ENCODE measurements at places on chromosomes 11 and 22. TPM values are rescaled to one million over a fixed set of nuclear protein-coding genes. Genes with fewer than 3 reads are reported as not detected.

The COA4 gene
- 39.4 TPM for total RNA-seq

The KCNQ1OT1 gene
- total RNA-seq, result 0.76 TPM

The MAP4K2 gene
- 50.7 TPM for total RNA-seq

The ZNF280B gene
- total RNA-seq, result 0.38 TPM

The RAG1 gene
- total RNA-seq, result 1.0 TPM

The CYB5R2 gene
- total RNA-seq, result 0.25 TPM

The IGSF9B gene
- not detected for total RNA-seq

The TEX54 gene
- not detected for total RNA-seq

The CLCF1 gene
- 2.4 TPM for total RNA-seq

The VPS11 gene
- 20.0 TPM for total RNA-seq

The ESAM gene
- 20.1 TPM for total RNA-seq

The VPS26B gene
- total RNA-seq, result 28.1 TPM

DNA sequence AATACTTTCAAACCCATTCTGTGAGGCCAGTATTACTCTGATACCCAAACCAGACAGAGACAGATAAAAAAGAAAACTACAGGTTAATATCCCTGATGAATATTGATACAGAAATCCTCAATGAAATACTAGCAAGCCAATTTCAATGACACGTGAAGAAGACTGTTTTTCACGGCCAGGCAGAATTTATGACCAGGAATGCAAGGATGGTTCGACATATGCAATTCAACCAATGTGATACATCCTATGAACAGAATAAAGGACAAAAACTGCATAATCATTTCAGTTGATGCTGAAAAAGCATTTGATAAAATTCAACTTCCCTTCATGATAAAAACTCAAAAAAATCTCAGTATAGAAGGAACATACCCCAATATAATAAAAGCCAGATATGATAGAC lies 44.5 kb downstream of the SLC22A24 start:
- no peak for DNase-seq

DNA sequence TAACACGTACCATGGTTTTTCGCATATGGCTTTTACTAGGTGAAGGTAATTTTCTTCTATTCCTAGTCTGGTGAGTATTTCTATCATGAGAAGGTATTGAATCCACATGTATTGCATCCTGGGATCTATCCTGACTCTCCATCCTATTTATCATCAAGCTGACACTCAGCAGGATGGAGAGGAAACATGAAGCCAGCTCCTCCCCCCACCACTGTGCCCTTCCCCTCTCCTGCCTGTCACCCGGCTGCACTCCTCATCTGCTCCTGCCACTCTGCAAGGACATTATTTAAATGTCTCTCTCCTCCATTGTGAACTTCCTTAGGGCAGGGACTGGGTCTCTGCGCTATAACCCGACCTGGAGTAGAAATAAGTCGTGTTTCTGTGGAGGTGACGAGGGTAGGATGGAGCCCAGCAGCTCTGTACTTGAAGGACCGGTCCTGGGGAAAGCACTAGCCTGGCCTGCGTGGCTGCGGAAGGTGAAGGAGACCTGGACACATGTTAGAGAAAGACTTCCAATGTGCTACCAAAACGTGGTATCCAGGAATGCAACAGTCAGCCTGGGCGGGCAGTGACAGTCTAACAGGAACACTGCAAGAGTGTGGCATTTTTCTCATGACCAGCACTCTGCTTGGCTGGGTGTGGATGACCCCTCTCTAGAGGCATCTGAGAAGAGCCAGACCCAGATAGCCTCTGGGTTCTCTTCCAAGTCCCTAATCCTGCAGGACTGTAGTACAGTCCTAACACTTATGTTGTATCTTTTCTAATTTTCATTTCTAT lies 111.2 kb downstream of the MICAL3 start:
- DNase-seq, result no peak

- DNase-seq, result no peak
These were observed 4.6 kb upstream of the ZBED5 start for GRCh38 chr11:10862446-10862845.

- peak; percentile 72 for DNase-seq
These were observed at the start of gene MCAM for GRCh38 chr11:119316729-119317591. Gene MCAM (minus strand): TSS chr11:119317130. CDS start chr11:119317101, 29 bp downstream.

DNA sequence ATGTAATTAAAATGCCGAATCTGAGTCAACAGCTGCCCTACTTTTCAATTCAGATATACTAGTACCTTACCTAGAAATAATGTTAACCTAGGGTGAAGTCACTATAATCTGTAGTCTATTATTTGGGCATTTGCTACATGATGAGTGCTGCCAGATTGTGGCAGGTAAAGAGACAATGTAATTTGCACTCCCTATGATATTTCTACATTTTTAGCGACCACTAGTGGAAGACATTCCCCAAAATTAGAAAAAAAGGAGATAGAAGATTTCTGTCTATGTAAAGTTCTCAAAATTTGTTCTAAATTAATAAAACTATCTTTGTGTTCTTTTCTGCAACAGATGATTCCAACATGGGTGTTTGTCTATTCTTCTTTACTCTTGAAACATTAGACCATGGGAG lies 14.1 kb downstream of the MS4A1 start:
- DNase-seq, result no peak

DNA sequence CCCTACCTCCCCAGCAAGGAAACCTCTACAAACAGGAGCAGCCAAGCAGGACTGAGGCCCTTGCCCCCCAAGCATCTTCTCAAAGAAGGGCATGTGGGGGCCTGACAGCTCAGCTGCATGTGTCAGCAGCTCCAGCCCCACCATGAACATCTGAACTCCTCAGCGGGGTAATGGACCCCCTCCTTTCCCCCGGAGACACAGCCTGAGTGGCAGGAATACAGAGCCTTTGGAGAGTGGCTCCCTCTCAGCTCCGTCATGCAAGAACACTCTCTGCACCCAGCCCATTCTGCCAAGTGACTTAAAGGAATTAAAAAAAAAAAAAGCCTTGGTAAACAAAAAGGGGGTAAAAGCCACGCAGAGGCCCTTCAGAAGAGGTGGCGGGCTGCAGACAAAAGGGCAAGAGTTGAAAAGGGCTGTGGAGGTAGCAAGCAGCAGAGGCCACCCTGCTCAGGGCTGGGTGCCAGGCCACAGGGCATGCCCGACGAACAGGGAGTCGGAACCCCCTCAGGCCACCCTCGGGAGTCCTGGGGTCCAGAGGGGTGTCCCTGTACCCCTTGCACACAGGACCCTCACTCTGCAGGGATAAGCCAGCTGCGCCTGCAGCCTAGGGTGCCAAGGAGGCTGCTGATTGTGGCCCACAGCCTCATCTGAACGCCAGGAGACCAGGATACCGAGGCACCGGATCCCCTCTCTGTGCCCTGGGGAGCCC lies 62.5 kb downstream of the MACROD1 start:
- DNase-seq, result no peak

DNA sequence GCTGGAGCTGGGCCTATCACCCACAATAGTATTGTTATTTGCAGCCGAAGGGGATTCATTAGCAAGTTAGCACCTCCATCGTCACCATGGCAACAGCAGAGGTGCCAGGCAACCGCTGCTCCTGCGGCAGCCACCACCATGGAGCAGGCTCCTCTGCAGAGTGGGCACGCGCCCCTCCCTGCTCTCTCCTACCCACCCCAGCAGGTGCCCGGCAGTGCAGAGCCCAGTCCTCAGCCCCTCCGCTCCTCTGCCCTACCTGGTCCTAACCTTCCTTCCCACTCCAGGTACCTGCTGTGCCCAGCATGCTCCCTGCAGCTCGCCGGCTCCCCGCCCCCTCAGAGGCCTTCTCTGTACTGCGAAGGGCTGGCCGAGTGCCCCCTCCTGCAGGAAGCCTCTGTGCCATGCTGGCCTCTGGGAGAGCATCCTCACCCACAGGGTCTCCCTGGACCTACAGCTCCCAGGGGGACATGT lies 3.6 kb downstream of the DUSP8 start:
- DNase-seq, result no peak

DNA sequence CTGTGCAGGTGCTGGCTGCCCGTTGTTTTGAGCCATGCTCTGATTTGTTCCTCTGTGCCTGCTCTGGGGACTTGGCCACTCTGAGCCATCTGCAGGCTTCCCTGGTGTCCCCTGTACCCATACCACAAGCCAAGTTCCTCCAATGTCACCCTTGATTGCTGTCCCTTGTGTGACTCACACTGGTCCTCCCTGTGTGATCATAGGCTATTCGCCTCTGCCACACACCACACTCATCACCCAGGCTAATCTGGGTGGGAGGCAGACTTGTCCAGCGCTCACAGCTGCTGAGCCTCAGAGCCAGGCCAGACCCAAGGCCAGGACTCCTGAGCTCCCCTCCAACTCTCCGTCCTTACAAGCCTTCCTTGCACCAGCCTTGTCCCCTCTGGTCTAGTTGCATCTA lies 31.7 kb downstream of the IGF2 start:
- DNase-seq, result no peak

- no peak for DNase-seq
These were observed 63.6 kb upstream of the PAX6 start for GRCh38 chr11:31874631-31875191.

DNA sequence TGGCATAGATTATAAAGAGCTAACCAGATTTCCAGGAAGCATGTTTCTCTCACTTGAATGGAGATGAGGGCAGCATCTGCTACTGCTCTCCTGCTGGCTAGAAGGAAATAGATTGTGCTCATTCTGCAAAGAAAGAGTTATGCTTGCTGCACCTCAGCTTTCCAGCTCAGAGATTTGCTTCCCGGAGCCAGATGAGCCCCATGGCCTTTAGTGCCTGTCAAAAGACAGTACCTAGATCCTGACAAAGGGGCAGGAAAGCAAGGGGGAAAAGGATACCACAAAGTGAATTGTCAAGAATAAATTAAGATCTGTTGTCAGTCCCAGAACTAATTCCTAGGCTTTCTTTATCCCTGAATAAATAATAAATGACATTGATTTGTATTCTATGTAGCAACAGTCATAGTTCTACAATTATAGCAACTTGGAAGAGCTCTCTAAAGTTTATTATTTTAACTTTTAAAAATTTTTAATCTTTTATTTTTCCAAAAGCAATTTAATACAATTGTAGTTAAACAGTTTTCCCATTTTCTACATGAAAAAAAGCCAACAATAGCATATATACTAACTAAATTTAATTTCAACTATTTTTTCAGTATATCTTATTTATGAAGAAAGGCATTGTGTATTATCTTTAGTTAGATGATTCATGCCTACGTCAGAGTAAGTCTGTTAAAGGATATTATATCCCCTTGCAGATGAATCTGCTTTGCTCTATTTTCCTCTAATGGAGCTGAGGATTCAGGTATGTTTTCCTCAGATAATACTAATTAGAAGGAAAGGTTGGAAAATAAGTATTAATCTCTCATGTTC lies 306.1 kb upstream of the DDI1 start:
- no peak for DNase-seq

DNA sequence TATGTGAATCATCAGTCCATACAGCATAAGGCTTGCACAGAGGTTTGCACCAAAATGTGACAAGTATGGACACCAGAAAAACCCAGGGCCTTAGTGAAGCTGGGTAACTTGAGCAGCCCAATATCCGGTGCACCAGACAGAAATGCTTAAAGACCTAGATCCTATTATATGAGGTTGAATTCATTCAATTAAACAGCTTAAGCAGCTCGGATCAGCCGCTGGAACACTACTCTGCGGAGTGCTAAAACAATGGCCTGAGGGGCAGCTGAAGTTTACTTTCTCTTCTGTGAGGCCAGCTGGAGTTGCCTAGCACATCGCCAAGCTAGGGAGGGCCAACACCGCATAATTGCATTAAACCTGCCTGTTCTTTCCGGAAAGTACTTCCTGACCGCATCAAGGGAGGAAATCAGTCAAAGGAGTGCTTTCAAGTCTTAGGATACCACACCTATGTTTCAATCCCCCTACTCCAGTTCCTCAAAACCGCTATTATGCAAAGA lies 17.0 kb upstream of the FAM181B start:
- DNase-seq, result peak; percentile 13

GRCh38 chr22:46233231-46233630 lies 16.9 kb downstream of the CDPF1 start:
- peak; percentile 62 for DNase-seq

DNA sequence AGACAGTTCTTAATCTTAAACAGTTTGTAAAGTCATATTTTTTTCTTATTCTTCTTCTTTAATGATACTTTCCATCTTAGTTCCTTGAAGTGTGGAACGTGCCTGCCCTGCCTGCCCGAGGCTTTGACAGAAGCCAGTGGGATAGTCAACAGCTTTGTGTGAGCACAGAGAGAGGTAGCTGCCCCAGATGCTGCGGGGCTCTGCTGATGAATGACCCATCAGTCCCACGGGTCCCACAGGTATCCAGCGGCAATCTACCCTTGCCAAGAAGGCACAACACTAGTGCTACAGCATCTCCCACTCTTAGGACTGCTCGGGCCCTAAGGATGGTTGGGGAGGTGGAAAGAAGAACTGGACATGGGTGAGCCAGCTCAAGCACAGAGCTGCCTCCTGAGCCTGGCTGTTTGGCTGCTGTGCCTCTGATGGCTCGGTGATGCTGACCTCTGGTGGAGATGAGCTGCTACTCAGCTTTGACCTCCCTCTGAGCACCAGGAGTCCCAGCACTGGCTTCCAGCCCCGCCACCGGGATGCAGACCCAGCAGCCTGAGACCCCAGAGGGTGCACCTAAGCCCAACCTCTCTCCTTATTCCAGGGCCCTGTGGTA lies 11.8 kb upstream of the APLNR start:
- DNase-seq, result peak; percentile 78

GRCh38 chr22:46969961-46970360 lies 207.5 kb downstream of the TBC1D22A start:
- no peak for DNase-seq

DNA sequence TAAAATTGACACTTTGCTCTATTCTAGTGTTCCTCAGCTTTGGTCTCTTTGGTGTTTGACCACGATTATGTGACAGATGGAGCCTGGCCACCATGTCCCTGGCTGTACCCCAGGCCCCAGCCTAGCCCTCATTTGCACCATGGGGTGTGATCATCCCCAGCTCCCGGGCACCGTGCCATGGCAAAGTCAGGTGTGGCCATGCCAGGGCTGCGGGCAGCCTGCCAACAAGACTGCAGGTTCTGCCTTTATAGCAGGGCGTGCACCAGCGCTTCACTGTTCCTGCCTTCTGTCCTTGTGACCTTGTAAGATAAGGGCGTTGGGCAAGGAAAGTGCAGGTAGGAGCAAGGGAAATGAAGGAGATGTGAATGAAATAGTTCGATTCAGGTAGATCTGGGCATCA lies 22.4 kb upstream of the APOBEC3A start:
- DNase-seq, result no peak

DNA sequence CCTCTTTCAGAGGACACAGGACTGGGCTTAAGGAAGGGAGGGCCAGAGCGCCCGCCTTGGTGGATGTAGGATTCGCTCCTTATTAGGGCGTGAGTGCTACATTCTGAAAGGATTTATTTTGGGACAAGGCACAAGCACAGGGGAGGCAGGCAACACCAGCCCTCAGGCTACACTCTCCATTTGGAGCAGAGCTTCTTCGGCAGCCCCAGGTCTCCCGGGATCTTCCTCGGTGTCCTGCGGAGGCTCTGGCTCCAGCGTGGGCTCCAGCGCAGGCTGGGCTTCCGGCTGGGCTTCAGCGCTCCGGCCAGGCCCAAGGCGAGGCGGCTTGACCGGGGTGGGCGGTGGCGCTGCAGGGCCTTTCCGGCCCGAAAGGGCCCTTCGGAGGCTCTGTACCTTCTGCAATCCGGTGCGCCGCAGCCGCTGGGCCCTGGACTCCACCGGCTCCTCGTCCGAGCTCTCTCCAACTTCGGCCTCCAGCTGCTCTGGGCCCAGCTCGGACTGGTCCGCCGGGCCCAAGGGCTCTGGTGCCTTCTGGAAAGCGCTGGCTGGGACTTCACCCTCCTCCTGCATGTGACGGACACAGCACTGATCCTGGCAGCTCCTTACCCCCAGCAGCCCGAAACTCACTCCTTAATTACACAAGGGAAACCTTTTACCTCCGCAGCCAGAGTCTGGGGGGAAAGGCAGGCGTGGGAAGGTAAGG lies 1.1 kb downstream of the CAVIN3 start:
- DNase-seq, result no peak

Data from dermis microvascular lymphatic vessel endothelial cell (primary cell).